ENCODE measurements at places on chromosomes 1 and 21.

GRCh38 chr21:28237661-28238060, 755.0 kb downstream of the LTN1 start:
- no peak for DNase-seq

DNA sequence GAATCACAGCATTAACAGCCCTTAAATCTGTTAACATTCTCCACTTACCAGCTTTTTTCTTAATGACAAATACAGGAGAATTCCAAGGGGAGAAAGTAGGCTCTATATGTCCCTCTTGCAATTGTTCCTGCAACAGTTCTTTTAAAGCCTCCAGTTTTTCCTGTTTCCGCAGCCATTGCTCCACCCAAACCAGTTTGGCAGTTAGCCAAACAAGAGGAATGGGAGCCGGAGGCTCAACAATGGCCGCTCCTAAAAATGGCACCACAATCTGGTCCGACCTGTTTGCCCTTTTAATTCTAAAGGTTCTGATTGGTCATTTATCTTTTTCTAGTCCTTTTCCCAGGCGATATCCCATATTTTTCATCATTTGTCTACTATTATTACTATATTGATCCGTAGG, 14.0 kb upstream of the L1TD1 start:
- no peak for DNase-seq

DNA sequence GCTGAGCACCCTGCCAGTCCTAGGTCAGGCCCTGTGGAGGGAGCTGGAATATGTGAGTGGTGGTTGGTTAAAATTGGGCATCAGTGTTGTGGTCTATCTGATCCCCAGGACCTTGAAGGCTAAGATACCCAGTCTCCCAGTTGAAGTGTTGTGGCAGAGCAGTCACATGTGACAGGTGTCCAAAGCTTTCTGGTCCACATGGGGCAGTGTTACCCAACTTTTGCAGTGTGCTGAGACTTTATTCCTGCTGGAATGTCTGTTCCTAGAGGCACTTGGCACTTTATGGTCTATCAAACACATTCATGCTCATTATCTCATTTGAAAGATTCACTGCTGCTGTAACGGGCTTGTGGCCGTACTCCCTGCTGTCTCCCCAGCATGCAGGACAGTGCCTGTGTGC, 21.0 kb upstream of the LORICRIN start:
- DNase-seq: no peak

DNA sequence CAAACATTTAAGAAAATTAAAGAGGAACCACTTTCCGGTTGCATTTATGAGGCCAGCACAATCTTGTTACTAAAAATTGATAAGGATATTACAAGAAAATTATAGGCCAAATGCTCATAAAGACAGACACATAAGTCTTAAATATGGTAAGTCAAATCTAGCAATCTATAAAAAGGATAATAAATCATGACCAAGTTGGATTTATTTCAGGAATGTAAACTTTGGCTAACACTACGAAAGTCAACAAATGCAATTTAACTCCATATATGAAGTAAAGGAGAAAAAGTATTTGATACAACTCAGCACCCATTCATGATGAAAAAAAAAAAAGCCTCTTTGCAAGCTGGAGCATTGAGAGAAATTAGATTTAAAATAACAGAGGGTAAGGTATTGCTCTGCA, 6.3 kb downstream of the HHAT start:
- DNase-seq: no peak

DNA sequence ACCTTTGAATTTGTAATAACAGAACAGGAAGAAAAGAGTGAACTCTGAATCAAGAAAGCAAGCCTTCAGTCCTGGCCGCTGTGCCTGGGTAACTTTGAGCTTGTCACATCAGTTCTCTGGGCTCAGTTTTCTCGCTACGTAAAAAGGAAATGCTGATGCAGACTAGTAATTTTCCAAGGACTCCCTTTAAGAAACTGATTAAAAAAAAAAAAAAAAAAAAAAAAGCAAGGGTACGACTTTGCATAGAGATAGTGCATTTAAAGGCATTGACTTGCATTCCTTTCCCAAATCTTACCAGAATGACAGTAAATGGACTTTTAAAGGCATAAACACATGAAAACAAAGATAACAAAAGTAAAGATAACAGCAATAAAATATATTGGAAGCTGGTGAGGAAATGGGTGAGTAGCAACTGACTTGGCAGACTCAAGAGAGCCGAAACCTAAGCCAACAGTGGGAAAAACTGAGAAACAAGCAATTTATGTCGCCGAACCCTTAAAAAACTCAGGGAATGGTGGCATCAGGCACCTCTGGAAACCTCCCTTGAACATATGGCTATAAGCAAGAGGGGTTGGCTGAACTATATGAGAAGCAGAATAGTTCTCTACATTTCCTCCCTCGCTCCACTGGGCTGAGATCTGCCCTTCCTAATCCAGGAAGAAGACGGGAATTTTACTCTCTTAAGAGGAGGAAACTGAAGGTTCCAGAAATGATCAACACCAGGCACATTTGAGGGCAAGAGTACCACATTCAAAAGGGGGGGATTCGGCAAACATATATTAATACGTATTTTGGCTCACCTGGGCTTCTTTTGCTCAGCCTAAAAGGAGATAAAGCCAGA, 189.2 kb downstream of the CDC7 start:
- no peak for DNase-seq

- no peak for DNase-seq
Measured at GRCh38 chr1:30645807-30646206, 77.6 kb downstream of the MATN1 start.

- DNase-seq: no peak
Measured at GRCh38 chr21:31618696-31619430, 40.6 kb upstream of the SOD1 start.
